Stimulated activated CD8-positive, alpha-beta memory T cell treated with anti-CD3 and anti-CD28 coated beads, Interleukin-15, amount 100 ng/mL, for 48 hours (primary cell): ENCODE measurements at places on chromosomes 6 and 20.

- DNase-seq: no peak
Measured at GRCh38 chr6:67885081-67886033, 749.7 kb upstream of the ADGRB3 start.

GRCh38 chr20:38725931-38726803 lies 1.9 kb downstream of the SLC32A1 start:
- DNase-seq: no peak

GRCh38 chr6:133891149-133891926 lies 2.4 kb downstream of the TCF21 start:
- DNase-seq: no peak

DNA sequence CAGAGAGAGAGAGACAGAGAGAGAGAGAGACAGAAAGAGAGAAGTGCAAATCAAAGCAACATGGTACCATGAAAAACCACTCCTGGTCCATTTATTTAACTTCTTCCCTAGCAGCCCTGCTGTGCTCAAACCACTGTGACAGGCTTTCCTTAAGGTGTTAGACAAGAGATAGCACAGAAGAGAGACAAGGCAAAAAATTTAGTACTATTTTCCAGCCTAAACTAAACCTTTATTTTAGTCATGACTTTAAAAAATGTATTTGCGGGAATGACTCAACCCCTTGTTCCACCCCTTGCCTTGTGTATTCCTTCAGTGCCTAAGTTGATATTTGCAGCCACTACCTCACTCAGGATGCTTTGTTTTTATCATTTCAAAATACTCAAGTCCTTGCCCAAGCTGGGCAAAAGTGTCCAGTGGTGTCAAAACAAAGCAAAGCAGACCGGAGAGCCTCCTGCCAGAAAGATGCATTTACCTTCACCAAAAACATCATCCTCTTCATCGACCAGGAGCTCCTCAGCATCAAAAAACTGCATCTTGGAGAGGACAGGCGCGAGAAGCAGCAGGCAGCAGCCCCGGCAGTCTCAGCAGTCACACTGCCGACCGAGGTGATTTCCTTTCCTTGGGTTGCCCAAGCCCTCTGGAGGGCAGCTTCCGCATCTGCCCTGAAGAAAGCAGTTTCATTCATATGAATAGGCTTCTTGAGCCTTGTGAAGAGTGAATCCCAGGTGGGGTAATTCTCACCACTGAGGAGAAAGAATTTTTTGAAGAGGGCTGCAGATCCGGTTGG lies at the start of gene RIPOR2:
Gene RIPOR2 (minus strand): TSS at position 595 of the 787 bp plus-strand sequence. CDS start 62 bp downstream, at position 533.
- DNase-seq: peak; percentile 53

DNA sequence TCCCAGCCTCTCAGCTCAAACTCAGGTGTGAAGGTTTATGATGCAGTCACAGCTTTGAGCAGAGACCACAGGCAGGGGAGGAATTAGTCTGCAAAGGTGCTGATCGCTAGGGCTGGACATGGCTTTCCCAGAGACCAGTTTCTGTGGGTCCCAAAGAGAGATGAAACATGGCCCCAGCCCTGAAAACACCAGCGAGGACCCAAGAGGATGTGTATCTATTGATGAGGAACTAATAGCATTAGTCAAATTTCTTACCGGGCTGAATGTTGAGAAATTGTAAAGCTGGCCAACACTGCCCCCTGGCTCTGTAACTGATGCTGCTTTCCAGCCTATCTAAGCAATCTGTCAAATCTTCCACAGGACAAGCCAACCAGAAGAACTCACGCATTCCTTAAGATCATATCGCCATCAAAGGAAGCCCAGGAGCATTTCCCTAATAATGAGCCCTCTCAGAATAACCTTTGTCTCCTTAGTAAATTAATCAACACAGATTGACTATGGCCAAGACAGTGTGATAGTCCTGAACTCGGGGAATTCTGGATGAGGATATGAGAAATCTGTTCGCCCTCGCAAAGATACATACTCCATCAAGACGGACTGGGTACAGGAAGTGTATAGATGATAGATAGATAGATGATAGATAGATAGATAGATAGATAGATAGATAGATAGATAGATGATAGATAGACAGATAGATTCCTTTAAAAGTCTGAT lies 7.8 kb upstream of the ACSS1 start:
- DNase-seq: no peak

DNA sequence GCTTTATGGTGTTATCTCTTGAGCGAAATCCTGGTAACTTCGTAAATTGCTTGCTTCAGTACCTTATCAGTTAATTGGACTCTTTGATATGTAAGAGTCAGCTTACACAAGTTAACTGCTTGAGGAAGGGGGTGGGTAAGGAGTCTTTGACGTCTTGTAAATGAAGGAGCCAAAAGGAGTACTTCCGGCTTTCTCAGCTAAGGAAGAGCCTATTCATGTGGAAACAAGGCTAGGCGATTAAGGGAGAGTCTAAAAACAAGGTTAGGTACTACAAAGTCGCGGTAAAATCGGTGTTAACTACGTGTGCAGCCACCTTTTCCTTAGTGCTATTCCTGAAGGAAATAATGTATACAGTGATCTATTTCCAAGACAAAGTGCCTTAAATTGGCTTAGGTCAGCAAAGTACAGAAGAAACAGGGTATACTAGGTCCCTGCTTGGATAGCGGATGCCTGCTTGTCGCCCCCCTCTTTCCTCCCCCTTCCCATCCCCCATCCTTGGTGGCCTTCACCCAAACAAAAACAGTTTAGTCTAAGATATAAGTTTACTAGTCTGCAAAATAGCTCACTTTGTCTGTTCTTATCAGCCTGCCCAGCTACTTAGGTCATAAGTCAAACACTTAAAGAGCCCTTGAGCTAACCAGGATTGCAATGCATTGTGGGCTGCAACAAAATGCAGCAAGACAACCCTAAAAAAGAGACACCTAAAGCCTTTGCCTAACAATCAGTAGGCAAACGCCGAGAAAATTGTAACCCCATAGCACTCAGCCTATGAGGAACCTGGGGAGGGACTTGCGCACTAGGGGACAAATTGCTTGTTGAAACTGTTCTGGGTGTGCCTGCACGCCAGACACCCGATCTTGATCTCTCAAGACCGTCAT lies 147.3 kb downstream of the TRIM27 start:
- no peak for DNase-seq

- DNase-seq: no peak
Measured at GRCh38 chr6:33812669-33813068, 8.9 kb upstream of the MLN start.

GRCh38 chr6:140105857-140106256 lies 731.4 kb upstream of the CITED2 start:
- no peak for DNase-seq

GRCh38 chr6:113385020-113385431 lies 472.1 kb upstream of the MARCKS start:
- DNase-seq: no peak

- DNase-seq: no peak
Measured at GRCh38 chr6:132261354-132261753, 139.9 kb downstream of the MOXD1 start.

DNA sequence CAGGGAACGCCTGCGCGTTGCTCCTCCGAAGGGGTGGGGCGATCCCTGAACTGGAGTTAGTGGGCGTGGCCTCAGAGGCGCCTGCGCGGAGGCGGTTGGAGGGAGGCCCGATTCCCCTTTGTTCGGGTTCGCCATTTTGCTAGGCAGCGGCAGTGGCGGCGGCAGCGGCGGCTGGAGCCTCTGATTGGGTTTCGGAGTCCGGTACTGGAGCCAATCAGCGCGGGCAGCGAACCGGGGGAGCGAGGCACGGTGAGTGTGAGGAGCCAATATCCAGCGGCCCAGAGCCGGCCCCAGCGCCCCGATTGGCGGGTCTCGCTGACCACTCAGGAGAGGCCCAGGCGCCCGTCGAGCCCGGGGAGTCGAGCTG lies at the start of gene NFYA:
Gene NFYA (plus strand): TSS at position 139 of the 367 bp plus-strand sequence. CDS start 6,116 bp downstream, outside the sequence.
- no peak for DNase-seq

DNA sequence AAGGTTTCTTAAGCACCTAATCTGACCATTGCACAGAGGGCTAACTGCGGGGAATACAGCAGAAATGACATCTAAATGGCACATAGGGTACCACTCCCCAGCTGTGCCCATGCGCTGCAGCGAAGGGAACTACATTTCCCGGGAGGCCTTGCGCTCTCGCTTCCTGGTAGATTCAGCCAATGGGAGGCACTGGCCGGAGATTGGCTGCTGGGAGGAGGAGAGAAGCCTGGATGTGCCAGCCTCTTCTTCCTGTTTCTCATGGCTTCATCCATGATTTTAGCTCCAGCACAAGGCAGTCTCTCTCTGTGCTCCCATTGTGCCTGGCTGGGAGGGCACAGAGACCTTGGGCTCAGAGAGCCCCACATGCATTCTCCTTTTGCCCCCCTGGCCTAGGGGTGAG lies 101.7 kb upstream of the FOXA2 start:
- DNase-seq: no peak

DNA sequence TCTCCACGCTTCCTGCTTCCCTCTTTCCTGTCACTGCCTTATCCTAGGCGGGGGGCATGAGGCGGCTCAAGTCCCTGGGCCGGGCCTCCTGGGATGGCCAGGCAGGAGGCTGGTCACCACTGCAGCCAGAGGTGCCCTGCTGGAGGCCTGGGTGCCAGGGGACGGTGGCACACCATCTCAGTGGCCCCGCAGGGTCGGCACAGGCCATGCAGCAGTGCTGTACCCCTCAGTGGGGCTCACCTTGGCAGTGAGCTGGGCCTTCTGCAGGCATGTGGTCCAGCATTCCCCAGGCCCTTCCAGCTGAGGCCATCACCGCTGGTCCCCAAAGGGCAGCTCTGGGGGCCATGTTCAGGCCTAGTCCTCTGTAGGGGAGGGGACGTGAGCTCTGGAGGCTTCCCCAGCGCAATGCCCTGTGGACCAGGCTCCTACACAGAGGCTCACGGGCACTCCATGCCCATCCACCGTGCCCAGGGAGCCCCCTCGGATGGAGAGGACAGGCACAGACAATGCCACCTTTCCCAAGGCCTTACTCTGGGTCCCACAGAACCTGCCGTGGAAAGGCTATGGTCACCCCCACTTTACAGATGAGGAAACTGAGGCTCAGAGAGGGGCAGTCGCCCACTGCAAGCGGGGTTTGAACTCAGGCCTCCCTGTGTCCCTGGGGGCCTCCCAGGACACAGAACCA lies 123.8 kb downstream of the TAF4 start:
- no peak for DNase-seq

DNA sequence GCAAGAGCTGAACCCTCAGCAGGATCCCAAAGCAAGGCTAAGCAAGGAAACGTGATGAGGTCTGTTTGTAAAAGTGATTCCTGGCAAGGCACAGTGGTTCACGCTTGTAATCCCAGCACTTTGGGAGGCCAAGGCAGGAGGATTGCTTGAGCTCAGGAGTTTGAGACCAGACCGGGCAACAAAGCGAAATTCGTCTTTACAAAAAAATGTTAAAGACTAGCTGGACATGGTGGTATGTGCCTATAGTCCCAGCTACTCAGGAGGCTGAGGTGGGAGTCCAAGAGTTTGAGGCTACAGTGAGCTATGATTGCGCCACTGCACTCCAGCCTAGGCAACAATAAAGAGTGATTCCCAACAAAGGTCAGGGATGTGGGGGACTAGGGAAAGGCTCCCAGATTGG lies 4.1 kb upstream of the XKR7 start:
- DNase-seq: no peak

- no peak for DNase-seq
Measured at GRCh38 chr6:126625019-126625418, 285.1 kb downstream of the CENPW start.

- DNase-seq: no peak
Measured at GRCh38 chr6:89928604-89929003, 34.3 kb downstream of the GJA10 start.

DNA sequence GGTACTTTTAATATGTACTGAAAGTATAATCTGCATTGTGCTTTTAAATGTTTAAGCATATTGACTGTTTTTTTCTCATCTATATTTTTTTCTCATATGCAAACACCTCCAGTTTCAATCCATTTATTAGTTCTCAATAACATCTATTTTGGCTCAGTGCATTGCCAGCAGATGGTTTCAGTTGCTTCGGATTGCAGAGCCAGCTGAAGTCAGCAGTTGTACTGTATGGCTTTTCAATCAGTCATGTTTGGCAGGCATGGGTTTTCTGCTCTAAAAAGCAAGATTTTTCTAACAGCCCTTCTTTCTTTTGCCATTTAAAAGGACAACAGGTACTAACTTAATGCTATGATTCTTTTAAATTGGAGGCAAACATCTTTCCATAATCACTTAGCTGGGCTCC lies 121.2 kb downstream of the CD109 start:
- DNase-seq: no peak

- no peak for DNase-seq
Measured at GRCh38 chr6:113464536-113464935, 392.6 kb upstream of the MARCKS start.

GRCh38 chr20:50034567-50035180 lies 51.9 kb downstream of the SNAI1 start:
- no peak for DNase-seq

GRCh38 chr20:30286157-30286556 lies 971.3 kb upstream of the DEFB115 start:
- DNase-seq: no peak

GRCh38 chr6:87779542-87779941 lies 77.5 kb upstream of the AKIRIN2 start:
- DNase-seq: no peak

DNA sequence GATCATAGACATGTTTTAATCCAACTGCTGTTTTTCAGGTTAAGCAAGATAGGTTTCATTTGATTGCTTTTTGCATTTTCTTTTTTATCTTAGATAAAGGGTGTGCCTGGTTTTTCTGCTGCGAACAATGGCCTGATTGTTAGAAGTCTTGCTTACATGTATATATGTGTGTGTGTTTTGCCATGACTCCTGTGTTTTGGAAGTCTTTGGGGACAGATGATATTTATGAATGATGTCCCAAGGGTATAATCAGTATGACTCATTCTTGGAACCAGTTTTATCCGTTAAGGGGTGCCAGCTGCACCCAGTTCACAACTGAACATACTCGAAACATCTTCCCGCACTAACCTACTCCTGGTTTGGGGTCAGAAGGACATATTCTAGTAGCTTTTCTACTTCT lies 230.1 kb upstream of the SUPT3H start:
- DNase-seq: no peak

DNA sequence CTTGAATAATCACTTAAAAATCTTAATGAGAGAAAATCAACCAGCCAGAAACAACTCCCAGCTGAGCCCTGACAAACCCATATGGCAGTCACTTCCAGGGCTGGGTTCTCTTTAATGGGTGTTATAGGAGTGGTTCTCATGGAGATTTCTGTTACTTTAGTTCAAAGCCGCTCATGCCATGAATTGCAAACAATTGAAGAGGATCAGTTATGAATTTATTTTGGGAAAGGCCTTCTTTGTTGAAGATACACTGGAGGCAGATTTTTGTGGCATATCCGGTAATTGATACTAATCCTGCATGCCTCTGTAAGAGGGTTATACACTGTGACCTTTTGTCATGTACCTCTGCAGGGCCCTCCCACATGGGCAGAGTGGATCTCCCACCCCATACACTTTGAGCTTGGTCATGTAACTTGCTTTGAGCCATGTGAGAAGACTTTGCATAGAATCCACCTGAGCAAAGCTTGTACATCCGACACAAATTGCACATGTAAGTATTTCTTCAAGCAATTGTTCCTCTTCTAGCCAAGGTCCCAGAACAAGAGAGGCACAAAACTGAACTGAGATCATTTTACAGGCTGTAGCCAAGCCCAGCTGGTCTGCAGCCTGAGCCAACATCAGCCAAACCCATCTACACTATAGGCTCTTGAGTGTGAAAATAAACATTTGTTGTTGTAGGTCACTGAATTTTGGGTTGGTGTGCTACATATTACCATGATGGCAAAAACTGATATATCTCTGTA lies 492.3 kb downstream of the PREX1 start:
- no peak for DNase-seq

GRCh38 chr6:168906391-168906790 lies 347.3 kb downstream of the THBS2 start:
- no peak for DNase-seq

- DNase-seq: no peak
Measured at GRCh38 chr6:157655139-157655538, 167.9 kb upstream of the SNX9 start.

GRCh38 chr6:8269872-8270454 lies 165.4 kb downstream of the SLC35B3 start:
- DNase-seq: no peak
